ENCODE measurements at places on chromosomes 1 and 21. TPM values are rescaled to one million over a fixed set of nuclear protein-coding genes. Genes with fewer than 3 reads are reported as not detected.

The BMP8A gene
- 8.0 TPM for total RNA-seq

The RGS13 gene
- not detected for total RNA-seq

The DNAJC28 gene
- 2.3 TPM for total RNA-seq

The TNN gene
- total RNA-seq: not detected
